ENCODE measurements at places on chromosomes 7 and 10. TPM values are rescaled to one million over a fixed set of nuclear protein-coding genes. Genes with fewer than 3 reads are reported as not detected.

GRCh38 chr10:359093-359492 is 223.8 kb downstream of the ZMYND11 start:
- no peak for DNase-seq
- H3K4me3 ChIP-seq: no peak overlapping the region
- no peaks in the 10 kb centered on the region for H3K36me3 ChIP-seq
- H3K27me3 ChIP-seq: no peaks in the 10 kb centered on the region
- H3K27ac ChIP-seq: no peak overlapping the region

DNA sequence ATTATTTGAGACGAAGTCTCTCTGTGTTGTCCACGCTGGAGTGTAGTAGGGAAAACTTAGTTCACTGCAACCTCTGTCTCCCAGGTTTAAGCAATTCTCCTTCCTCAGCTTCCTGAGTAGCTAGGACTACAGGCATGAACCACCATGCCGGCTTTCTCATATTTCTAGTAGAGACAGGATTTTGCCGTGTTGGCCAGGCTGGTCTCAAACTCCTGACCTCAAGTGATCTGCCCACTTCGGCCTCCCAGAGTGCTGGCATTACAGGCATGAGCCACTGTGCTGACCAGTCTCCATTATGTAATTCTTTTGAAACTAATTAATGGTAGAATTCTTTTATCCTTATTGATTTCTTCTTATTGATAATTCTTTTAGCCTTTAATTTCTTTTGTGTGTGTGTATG is 32.5 kb downstream of the PCLO start:
- H3K27me3 ChIP-seq: no peaks in the 10 kb centered on the region
- DNase-seq: no peak
- no peaks in the 10 kb centered on the region for H3K4me1 ChIP-seq
- no peaks in the 10 kb centered on the region for H3K36me3 ChIP-seq
- no peak overlapping the region for H3K4me3 ChIP-seq

DNA sequence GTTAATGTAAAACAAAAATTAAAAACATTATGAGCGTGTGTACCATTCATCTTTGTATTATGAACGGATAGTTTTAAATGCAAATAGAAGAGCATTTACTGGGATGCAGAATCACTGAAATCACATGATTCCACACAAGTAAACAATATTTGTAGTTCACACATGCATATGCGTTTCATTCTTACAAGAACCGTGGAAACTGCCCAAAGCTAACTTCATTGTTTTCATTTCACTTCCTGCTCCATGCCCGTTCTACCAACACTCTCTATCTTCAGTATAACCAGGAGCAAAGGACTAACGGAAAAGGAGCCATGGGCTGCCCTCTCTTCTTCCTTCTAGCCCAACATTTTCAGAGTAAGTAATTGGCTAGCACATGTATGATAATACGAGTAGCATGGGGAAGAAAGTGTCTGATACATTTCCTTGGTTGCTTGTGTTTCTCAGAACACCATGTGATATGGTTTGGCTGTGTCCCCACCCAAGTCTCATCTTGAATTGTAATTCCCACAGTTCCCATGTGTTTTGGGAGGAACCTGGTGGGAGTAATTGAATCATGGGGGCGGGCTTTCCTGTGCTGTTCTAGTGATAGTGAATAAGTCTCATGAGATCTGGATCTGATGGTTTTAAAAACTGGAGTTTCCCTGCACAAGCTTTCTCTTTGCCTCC is 38.8 kb downstream of the ZNF783 start:
- H3K4me3 ChIP-seq: no peak overlapping the region
- no peak for DNase-seq
- H3K27ac ChIP-seq: no peak overlapping the region
- H3K27me3 ChIP-seq: no peaks in the 10 kb centered on the region
- H3K36me3 ChIP-seq: no peaks in the 10 kb centered on the region
- no peaks in the 10 kb centered on the region for H3K4me1 ChIP-seq

- no peak overlapping the region for H3K4me3 ChIP-seq
- DNase-seq: no peak
- H3K27me3 ChIP-seq: no peaks in the 10 kb centered on the region
- no peaks in the 10 kb centered on the region for H3K4me1 ChIP-seq
- H3K36me3 ChIP-seq: no peaks in the 10 kb centered on the region
- no peak overlapping the region for H3K27ac ChIP-seq
Observed at GRCh38 chr10:57694956-57695608, 572.6 kb downstream of the IPMK start.

DNA sequence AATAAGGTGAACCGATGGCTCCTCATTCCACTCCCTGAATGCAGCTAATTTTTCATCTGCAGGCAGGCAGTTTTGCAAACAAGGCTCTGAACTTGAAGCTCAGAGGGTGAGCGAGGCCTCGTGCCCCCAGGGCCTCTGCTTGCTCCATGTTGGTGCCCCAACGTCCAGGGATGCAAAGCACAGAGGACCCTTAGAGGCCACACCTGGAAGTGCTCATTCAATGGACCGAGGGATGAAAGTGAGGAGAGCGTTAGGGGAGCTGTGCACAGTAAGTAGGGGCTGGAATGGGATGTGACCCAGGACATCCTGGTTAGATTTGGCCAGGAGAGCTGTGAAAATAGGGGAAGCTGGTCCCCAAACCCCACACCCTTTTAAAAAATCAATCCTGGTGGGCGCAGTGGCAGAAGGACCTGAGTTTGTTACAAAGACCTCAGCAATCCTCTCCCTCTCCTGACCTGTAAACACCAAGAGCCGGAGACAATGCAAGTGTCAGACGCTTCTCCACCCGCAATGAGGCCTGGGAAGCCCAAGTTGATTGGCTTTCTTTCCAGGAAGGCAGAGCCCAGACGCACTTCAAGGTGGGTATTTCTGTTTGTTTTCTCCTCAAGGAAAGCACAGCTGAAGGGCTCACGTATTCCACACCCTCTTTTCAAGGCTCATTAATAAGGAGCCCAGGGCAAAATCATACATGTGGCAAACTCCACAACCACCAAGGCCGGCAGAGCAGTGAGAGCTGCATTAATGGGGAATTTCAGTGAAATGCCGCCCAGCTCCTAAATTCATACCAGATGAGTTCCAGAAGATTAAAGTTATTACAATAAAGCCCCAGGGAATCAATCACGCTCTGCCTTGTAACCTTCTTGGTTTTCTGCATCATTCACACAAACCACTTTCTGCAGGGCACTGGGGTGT is 14.1 kb upstream of the CXCL12 start:
- no peaks in the 10 kb centered on the region for H3K4me1 ChIP-seq
- no peaks in the 10 kb centered on the region for H3K36me3 ChIP-seq
- H3K27ac ChIP-seq: no peak overlapping the region
- no peak overlapping the region for H3K4me3 ChIP-seq
- H3K27me3 ChIP-seq: no peaks in the 10 kb centered on the region
- DNase-seq: no peak

GRCh38 chr7:39294022-39294421 is 272.2 kb upstream of the YAE1 start:
- H3K36me3 ChIP-seq: no peaks in the 10 kb centered on the region
- no peak for DNase-seq
- no peaks in the 10 kb centered on the region for H3K27me3 ChIP-seq
- no peak overlapping the region for H3K27ac ChIP-seq
- H3K4me3 ChIP-seq: no peak overlapping the region
- H3K4me1 ChIP-seq: no peaks in the 10 kb centered on the region

DNA sequence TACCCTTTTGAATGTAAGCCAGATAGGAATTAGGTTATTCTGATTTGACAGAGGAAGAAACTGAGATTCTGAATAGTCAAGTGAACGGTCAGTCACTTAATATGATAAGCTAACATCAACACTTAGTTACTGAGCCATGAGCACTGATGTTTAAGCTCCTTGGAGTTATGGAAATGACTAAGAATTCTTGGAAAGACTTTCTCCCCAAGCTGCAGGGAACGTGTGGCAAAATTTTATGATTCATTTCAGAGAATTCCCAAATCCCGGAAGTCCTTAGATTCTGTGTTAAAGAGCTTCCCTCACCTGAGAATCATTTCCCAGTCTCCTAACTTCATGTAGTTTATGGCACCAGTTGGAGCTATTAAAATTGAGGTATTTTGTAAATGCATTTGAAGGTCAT is 330.9 kb downstream of the XPNPEP1 start:
- H3K4me1 ChIP-seq: no peaks in the 10 kb centered on the region
- no peaks in the 10 kb centered on the region for H3K36me3 ChIP-seq
- no peak overlapping the region for H3K27ac ChIP-seq
- no peak overlapping the region for H3K4me3 ChIP-seq
- H3K27me3 ChIP-seq: no peaks in the 10 kb centered on the region
- no peak for DNase-seq

DNA sequence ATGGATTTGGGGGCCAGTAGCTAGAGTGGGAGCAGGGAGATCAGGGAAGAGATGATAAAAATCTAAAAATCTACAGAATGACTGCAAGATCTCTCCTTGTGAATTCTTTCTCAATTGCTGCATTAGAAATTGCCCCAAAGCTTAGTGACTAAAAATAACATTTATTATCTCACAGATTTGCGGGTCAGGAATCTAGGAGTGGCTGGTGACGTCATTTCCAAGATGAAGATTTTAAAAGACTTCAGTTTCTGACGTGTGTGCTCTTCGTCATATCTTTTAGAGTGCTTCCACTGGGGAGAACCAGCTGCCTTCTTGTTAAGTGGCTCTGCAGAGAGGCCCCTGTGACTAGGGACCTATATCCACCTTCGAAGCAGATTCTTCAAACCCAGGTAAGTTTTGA is 112.6 kb downstream of the DGKI start:
- no peak overlapping the region for H3K27ac ChIP-seq
- no peaks in the 10 kb centered on the region for H3K4me1 ChIP-seq
- DNase-seq: no peak
- H3K4me3 ChIP-seq: no peak overlapping the region
- H3K36me3 ChIP-seq: no peaks in the 10 kb centered on the region

The CFAP70 gene
- 1.2 TPM for total RNA-seq

The DPCD gene
- total RNA-seq: 21.0 TPM

The MICALL2 gene
- 2.3 TPM for total RNA-seq

The ADGRA1 gene
- total RNA-seq: not detected

The EIF4EBP2 gene
- total RNA-seq: 45.8 TPM

The NUTM2D gene
- 2.7 TPM for total RNA-seq

The ATOH7 gene
- total RNA-seq: not detected
